ENCODE measurements at places on chromosomes 6 and 20.

DNA sequence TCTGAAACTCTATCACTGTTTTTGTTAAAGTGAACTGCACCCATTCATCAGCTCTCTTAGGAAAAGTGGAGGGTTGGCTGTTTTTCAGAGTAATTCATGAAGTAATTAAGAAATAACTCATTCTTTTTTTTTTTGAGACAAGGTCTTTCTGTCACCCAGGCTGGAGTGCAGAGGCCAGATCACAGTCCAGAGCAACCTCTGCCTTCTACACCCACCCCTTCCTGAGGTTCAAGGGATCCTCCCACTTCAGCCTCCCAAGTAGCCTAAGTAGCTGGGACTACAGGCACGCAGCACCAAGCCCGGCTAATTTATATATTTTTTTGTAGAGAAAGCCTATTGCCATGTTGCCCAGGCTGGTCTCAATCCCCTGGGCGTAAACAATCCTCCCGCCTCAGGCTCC is 2.6 kb downstream of the ZNFX1 start:
- no peak for DNase-seq

DNA sequence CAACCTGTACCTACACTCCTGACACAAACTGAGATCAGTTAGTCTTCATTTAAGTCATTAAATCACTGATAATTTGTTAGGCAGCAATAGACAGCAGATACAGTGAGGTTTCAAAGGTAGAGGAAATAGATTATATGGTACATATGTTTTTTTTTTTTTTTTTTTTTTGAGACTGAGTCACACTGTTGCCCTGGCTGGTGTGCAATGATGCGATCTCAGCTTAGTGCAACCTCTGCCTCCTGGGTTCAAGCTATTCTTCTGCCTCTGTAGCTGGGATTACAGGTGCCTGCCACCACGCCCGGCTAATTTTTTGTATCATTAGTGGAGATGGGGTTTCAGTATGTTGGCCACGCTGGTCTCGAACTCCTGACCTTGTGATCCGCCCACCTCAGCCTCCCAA is 38.2 kb upstream of the KIF13A start:
- no peak for DNase-seq

GRCh38 chr20:56391596-56392131 is 351 bp downstream of the AURKA start:
- no peak for DNase-seq

- no peak for DNase-seq
Measured at GRCh38 chr20:24998121-24998520, 5.6 kb upstream of the APMAP start.

All from activated B cell treated with CpG ODN at 0.5 μM for 24 hours (primary cell).